CD4-positive, alpha-beta T cell treated with Interleukin-2 at 100 ng/mL for 4 hours (primary cell): ENCODE measurements at places on chromosomes 16 and 17.

DNA sequence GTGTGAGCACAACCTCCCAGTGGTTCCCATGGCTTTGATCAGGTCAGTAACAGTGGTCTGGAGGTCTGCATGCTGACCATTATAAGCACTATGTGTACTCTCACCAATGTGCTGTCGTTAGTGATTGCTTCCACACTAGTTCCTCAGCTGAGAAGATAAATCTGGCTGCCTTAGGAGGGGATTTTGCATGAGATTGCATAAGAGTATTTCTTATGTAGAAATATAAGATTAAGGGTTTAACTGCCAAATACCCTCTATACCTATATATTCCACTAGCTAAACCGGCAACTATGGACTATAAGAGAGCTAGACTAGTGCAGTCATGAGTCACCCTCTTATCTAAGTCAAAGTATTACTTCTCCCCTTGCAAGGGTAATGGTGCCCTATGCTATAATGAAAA is 580.2 kb downstream of the CDH11 start:
- DNase-seq: no peak

DNA sequence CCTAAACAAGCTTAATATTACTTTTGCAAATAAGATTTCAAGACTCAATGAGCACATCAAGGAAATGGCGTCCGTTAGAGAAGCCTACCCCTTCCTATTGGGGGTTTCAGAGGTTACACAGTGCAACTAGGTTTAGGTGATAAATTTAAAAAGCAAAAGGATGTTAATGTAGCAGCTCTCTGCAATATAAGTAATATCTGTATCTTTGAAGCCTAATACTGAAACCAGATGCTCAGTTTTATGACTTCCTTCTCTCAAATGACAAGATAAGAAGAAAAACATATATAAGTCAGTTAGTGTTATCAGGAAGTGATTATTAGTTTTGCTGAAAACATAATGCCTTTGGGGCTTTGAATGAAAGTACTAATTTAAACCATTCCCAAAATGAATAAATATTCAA is 54.3 kb upstream of the MED13 start:
- no peak for DNase-seq

GRCh38 chr17:975371-975915 is 4.1 kb downstream of the NXN start:
- DNase-seq: no peak

GRCh38 chr17:16492613-16493530 is 879 bp upstream of the LRRC75A start:
- DNase-seq: no peak

DNA sequence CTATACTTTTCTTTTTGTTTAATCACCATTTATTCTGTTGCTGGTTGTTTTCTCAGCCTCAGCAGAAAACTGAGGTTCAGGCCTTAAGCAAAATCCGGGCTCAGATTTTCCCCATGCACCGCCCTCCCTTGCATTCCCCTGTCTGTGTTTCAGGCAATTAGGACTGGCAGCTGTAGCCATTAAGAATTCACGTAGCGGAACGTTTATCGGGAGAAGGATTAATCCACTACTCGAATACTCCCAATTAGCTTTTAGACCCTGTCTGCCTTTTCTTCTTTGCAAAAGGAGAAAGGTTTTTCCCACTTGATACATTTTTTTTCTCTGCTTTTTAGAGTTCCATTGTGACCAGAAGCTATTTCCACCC is 173.1 kb downstream of the RPTOR start:
- no peak for DNase-seq

- peak; percentile 29 for DNase-seq
Observed at GRCh38 chr17:1532836-1533602, 16.6 kb upstream of the INPP5K start.

DNA sequence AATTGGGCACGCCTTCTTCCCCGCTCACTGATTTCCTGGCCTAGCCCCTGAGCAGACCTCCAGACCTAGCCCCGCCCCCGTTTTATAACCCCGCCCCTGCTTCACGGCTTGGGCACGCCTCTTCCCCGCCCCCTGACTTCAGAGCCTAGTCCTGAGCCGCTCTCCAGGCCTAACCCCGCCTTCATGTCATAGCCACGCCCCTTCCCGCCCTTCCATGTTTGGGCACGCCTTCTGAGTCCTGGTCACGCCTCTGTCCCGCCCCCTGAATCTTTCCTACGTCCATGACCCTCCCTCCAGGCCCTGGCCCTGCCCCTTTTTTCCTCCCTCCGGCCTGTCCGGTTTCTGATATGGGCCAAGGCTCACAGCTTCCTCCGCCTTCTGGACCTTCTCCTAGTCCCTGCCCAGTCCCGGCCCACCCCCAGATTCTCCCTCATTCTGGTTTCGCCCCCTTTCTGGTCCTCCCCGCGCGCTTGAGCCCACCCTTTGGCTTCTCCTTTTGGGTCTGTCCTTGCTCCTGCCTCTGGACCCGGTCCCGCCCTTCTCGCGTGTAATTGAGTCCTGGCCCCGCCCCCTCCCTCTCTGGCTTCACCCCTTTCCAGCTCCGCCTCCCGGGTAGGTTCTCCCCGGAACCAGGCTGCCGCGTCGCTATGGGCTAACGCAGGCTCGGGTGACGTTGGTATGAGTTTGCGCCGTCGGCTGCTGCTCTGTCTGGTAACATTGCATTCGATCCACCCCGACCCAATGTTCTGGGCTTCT is 15.1 kb upstream of the EEF2K start:
- peak; percentile 98 for DNase-seq

- DNase-seq: no peak
Observed at GRCh38 chr16:51401673-51402072, 250.6 kb upstream of the SALL1 start.

DNA sequence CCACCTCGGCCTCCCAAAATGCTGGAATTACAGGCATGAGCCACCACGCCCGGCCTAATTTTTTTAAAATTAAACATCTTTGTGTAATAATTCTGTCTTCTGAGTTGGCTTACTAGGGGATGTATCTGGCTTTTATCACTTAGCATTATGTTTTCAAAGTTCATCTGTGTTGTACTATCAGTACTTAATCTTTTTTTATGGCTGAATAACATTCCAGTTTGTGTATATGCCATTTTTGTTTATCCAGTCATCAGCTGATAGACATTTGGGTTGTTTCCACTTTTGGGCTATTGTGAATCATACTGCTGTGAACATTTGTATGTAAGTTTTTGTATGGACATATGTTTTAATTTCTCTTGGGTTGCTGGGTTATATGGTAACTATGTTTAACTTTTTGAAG is 69.0 kb downstream of the CHD9 start:
- DNase-seq: no peak

DNA sequence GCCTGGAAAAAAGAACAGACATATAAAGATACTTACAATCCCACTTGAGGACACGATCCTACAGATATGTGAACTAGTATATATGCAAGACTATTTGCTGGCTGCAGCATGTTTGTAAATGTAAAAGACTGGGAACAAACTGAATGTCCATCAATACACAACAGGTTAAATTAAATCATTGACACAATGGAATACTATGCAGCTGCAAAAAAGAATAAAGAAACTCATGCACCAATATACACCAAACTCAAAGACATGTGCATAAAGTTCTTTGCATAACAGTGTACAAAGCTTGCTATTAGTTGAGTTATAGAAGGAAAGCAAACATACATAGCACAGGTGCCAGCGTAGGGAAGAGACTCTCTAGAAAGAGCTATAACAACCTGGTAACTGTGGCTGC is 61.9 kb upstream of the SREBF1 start:
- no peak for DNase-seq
